ENCODE measurements at places on chromosomes 2 and 18.

- DNase-seq: no peak
Measured at GRCh38 chr2:15826273-15826717, 114.1 kb upstream of the MYCN start.

DNA sequence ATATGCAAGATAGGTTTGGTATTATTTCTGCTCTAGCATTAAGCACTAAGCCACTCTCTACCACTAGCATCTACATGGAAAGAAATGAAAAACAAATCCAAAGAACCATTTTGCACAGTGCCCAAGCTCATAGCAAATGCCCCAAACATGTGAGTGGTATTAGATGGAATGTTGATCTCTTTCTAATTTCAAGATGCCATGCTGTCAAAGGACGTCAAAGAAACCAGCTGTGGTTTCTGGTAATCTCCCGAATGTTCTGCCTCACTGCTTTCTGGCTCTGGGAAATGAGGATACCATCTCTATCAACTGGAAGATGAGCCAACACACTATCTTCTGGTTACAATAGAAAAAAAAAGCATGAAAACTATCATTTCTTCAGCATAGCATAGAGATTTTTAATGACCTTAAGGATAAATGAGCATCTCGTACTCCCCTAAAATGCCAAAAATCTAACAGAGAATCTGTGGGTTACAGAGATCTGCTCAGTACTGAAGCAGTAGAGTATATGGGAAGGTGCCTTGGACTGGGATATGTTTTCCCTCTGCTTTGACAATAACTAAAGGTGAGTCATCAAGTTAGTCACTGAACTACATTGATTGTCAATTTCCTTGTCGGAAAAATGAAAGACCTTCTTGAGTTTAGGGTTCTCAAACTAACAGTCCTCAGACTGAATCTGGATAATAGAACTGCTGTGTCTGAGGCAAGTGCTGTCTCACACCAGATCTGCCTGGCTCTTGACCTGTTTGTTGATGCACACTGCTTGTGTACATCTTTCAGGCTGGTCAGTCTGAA lies 244.8 kb upstream of the NCKAP5 start:
- DNase-seq: no peak

- no peak for DNase-seq
Measured at GRCh38 chr2:71453404-71454220, at the start of gene DYSF. Gene DYSF (plus strand): TSS chr2:71453561.

DNA sequence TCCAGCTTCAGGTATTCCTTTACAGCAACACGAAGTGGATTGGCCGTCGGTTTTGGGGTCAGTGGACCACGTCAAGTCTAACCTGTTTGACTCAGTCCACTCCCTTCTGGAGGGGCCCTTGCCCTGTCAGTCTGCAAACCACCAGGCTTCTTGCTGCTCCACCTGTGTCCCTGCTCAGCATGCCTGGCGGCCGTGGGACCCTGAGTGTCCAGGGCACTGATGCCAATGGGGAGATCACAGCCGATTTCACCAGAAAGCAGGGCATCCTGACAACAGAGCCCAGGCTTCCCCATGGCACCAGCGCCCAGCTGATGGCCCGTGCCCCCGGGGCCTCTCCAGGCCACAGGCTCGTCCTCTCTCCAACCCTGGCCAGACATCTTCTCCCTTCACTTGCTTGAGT lies 41.2 kb upstream of the HS6ST1 start:
- no peak for DNase-seq

GRCh38 chr2:185802926-185803325 lies 64.3 kb downstream of the FSIP2 start:
- DNase-seq: no peak

DNA sequence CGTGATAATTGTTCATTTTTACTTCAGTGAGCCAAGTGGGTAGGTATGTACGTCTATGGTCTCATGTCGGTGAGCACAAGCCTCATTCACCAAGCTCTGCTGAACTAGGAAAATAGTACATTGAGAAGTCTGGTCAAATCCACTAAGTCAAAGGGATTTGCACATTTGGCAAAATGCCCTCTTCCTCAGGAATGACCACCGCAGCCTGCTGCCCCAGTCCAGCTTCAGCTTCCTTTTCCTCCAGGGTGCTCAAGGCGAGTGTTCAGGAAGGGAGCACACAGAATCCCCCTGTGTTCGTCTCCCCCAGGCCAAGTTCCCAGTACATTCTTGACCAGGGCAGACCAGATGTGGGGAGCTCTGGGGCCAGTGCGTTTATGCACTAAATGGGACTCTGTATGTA lies 23.0 kb downstream of the TCF7L1 start:
- no peak for DNase-seq

DNA sequence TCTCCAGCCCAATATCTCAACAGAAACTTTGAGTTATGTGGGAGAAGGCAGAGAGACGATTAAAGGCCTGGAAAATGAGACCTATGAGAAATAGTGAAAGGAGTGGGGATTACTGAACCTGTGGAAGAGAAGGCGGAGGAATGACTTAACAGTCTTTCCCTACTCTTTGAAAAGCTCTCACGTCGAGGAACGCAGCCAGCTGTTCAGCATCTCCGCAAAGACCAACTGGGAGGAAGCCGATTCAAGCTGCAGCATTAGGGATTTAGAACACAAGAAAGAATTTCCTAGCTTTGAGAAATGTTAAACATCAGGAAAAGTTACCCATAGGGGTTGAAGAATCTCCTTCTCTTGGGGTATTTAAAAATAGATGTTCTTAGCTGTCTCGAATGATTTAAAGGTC lies 233.2 kb upstream of the PARD3B start:
- no peak for DNase-seq

DNA sequence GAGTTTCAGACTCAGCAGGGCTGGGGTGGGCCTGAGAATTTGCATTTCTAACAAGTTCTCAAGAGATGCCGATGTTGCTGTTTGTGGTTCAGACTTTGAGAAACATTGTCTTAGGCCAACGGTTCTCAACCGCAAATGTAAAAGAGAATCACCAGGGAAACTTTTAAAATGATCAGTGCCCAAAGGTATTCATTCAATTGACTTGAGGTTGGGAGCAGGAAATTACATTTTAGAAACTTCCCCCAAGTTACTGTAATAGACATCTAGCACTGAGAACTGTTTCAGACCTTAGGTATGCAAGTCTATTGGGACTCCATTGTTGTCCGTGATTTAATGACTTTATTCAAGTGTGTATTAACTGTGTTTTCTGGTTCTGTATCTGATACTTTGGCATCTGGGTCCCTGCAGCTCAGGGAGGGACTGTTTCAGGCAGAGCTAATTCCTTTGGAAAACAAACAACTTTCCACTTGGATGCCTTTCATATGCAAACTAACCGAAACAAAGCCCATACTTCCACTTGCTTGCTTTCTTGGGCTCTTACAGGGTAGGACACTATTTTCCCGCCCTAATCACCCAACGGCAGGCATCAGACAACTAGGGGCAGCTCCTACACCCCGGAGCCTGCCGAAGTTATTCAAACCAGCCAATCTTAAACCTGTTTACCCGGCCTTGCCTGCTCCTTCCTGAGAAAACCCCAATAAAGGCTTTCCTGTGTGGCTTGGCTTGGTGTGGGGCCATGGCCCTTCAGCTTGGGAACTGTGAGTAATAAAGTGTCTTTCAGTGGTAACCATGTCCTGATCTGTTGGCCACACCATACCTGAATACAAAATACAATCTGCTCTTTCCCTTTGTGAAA lies 97.6 kb downstream of the POLE4 start:
- no peak for DNase-seq

- DNase-seq: no peak
Measured at GRCh38 chr2:164314148-164314547, 307.1 kb downstream of the GRB14 start.

GRCh38 chr2:113058411-113058994 lies 495 bp upstream of the IL36RN start:
- DNase-seq: no peak

GRCh38 chr2:45072064-45072861 lies 63.0 kb upstream of the SIX2 start:
- no peak for DNase-seq

GRCh38 chr2:73069041-73069854 lies 2.3 kb downstream of the SFXN5 start:
- no peak for DNase-seq

- DNase-seq: no peak
Measured at GRCh38 chr2:150900913-150901312, 360.8 kb downstream of the RBM43 start.

- DNase-seq: no peak
Measured at GRCh38 chr18:56521263-56521662, 117.1 kb downstream of the TXNL1 start.

DNA sequence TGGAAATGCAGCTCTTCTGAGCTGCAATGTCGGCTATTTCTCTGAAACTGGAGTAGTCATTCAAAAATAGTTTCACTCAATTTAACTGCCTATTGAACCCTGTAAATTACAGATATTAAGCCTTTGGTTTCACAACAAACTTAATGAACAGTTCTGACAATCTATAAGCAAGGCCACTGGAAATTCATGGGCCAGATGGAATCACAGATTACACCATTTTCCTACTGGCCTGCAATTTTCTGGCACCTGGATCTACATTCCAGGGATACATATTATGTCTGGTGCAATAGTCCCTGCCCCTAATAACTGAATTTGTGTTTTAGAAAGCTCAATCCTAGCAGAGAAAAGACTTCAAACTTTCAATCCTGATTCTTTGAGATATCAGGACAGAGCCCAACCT lies 551.7 kb downstream of the RNF144A start:
- no peak for DNase-seq

- DNase-seq: no peak
Measured at GRCh38 chr2:105324732-105325131, 4.8 kb downstream of the TGFBRAP1 start.

DNA sequence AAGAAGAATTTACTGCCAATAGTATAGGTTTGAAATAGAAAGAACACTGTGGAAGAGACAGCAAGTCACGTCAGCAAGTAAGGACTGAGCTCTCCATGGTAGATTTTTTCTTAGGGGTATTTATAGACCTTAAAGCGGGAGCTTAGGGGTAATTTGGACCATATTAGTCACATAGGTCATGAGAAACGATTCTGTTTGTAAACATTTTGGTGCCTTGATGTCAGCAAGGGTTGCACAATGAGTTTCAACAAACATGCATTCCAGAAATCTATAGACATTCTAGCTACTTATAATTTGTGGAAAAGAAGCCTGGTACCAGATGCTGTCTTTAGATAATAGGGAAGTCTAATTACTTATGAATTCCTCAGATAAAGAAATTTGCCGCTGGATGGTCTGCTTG lies 624.7 kb downstream of the TDRD15 start:
- DNase-seq: no peak

GRCh38 chr2:198296665-198297308 lies 492.4 kb downstream of the PLCL1 start:
- DNase-seq: peak; percentile 53

GRCh38 chr2:169775765-169776164 lies 22.9 kb upstream of the SSB start:
- DNase-seq: no peak

DNA sequence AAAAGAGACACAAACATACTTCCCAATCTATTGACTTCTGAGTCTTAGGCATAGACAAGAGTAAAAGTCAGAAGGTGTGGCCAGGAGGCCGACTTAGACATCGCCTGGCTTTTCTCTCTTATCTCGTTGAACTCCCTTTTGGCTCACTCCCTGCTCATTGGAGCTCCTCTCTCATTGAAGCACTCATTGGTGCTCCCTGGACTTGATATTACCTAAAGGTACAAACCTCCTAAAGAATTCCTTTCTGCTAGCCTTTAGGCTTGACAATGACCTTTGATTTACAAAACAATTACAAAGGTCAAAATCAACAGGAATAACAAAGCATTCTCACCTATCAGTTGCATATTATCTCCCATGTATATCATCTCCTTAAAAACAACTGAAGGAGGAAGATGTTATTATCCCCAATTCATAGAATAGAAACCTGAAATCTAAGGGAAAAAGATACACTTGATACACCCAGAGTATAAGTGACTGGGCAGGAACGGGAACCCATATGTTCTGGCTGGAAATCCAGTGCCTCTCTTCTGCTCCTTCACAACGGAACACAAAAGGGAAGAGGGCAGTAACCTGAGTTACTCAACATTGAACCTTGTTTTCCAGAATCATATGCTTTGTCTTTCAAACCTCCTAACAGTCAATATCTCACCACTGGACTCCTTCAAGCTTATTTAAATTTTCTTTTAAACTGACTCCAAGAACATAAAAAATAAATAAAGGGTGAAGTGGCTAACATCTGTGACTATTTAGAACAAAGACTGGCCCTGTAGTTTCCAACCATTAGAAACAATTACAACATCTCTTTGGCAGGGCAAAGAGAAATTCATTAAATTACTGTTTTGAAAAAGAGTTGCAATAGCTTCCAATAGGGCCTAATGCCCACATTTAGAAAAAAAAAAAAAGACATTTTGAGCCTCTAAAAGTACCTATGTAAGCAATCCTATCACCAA lies 1247.9 kb downstream of the LRP1B start:
- no peak for DNase-seq

GRCh38 chr18:926946-927345 lies 22.3 kb downstream of the ADCYAP1 start:
- no peak for DNase-seq

DNA sequence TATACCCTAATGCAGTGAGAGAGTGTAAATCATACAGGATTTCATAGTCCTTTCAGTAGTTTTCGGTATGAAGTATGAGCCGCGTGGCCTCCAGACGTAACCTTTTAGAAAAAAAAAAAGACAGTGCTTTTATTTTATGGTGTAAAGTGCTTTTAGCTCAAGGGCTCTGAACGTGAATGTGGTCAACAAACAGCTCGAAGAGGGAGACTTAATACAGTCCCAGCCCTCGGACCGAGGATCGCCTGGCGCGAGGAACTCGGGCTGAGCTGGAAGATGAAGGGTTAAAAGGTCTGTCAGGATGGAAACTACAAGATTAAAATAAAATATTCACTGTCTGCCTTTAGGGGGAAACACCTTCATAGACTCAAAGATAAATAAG lies 4.0 kb upstream of the BCL11A start:
- no peak for DNase-seq

GRCh38 chr2:240912878-240913809 lies 7.0 kb downstream of the CROCC2 start:
- no peak for DNase-seq

DNA sequence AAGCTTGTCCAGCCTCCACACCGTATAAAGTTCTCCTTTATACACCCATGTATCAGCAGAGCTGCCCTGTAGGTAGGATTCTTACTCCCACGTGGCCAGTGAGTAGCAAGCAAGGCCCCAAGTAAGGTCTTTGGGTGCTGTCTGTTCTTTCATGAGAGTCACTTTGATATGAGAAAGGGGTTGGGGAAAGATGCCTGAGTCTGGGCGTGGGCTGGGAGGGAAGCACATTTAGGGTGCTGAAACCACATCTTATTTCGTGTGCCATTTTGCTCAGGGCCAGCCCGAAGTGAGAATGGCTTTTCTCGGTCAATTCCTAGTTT lies 436 bp upstream of the ITPRIPL1 start:
- peak; percentile 41 for DNase-seq

DNA sequence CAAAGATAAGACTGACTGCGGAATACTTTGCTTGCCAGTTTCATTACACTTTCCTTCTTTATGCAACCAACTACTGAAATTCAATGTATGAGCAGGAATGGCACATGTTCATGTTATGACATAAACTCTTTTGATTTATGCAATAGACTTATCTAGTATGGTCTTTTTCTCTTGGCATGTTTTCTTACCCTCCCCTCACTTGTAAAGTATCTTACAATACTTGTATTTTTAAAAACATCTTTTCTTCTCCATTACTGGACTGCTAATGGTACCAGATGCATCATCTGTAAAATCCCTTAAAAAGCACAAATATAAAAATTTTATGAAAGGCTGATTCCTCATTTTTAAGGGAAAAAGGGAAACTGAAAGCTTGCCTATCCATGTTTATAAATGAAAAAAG lies 373.8 kb downstream of the ZEB2 start:
- no peak for DNase-seq
